ENCODE measurements at places on chromosomes 4 and X. TPM values are rescaled to one million over a fixed set of nuclear protein-coding genes. Genes with fewer than 3 reads are reported as not detected.

SMIM43 gene
- not detected for total RNA-seq

PIGA gene
- total RNA-seq, result 26.0 TPM

TMPRSS11F gene
- not detected for total RNA-seq

ADAM29 gene
- not detected for total RNA-seq

BDH2 gene
- 8.8 TPM for total RNA-seq

ZDHHC15 gene
- total RNA-seq, result not detected

GATA1 gene
- not detected for total RNA-seq

CNKSR2 gene
- 22.5 TPM for total RNA-seq

UGT2B10 gene
- total RNA-seq, result not detected

DNA sequence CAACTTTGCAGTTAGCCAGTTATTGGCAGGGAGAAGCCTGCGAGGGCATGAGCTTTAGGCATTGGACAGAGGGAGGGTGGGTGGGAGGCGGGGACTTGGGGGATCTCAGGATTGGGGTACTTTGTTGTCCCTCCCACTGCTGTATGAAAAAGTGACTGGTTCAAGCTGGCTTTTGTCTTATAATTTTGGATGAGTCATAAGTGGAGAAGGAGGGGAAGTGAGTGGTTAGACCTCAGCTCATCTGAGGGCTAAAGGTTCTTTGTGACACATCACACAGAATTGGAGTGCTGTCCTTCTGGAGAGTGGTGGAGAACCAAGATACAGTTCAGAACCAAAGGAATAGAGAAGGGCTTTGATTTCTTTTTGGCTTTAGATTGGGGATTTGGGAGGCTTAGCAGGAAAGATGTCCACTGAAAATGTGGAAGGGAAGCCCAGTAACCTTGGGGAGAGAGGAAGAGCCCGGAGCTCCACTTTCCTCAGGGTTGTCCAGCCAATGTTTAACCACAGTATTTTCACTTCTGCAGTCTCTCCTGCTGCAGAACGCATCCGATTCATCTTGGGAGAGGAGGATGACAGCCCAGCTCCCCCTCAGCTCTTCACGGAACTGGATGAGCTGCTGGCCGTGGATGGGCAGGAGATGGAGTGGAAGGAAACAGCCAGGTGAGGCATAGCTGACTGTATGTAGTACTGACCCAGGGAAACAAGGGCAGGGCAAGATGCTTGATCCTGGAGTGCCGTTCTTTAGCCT lies at the start of gene SLC4A4:
Gene SLC4A4 (plus strand): TSS at position 175 of the 748 bp plus-strand sequence.
- no peak for DNase-seq

DNA sequence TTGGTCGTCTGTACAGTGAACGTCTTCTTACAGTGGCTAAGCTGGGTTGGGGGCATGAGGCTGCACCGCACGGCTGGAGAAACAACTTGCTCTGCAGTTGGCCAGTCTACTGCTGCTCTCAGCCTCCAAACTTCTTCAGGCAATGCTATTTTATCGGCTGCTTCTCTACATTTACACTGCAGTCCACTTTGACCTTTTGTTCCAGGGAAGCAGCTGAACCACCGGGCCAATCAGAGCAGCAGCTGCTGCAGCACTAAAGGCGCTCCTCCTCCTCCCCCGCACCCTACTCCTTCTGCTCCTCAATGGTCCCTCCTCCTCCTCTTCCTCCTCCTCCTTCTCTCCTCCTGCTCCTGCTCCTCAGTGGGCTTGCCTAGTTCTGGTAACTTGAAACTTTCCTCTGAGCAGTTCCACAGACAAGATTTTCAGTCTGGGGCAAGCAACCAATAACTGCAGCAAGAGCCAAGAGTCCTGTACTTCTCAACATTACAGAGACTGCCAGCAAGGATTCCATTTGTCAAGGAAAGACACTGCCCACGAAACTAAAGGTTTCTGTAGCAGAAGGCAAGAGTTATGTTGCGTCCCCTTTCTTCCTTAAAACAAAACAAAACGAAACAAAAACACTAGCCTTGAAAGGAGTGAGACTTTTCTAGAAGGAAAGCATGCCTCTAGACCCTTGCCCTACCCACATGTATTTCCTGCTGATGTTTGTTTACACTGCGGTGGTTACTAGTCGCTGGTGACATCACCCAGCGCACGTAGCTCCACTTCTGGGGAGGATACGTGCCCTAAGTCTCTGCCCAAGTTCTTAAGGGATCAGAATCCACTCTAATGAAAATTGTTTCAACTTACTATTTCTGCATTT lies 125.7 kb upstream of the NAP1L5 start:
- DNase-seq, result peak; percentile 74

- DNase-seq, result no peak
Observed at GRCh38 chr4:53656421-53656981, 65.2 kb upstream of the LNX1 start.

GRCh38 chrX:28542791-28543190 lies 44.5 kb upstream of the IL1RAPL1 start:
- DNase-seq, result no peak

DNA sequence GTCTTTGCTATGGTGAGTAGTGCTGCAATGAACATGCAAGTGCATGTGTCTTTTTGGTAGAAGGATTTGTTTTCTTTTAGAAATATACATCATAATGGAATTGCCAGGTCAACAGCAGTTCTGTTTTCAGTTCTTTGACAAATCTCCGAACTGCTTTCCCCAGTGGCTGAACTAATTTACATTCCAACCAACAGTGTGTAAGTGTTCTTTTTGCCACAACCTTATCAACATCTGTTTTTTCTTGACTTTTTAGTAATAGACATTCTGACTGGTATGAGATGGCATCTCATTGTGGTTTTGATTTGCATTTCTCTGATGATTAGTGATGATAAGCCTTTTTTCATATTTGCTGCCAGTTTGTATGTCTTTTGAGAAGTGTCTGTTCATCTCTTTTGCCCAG lies 406.3 kb downstream of the DTHD1 start:
- DNase-seq, result no peak

- no peak for DNase-seq
Observed at GRCh38 chrX:28273736-28274135, 292.5 kb upstream of the DCAF8L1 start.

DNA sequence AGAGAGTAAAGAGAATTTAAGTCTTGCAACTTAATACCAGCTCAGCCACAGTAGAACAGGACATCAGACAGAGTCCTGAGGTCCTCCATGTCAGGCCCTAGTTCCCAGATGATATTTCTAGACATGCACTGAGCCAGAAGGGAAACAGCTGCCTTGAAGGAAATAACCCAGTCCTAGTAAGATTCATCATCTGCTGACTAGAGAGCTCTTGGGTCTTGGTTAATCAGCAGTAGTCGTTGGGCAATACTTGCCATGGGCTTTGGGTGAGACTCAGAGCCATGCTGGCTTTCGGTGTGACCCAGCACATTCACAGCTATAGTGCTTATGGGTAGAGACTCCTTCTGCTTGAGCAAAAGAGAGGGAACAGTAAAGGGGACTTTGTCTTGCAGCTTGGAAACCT lies 379.1 kb downstream of the AR start:
- no peak for DNase-seq

DNA sequence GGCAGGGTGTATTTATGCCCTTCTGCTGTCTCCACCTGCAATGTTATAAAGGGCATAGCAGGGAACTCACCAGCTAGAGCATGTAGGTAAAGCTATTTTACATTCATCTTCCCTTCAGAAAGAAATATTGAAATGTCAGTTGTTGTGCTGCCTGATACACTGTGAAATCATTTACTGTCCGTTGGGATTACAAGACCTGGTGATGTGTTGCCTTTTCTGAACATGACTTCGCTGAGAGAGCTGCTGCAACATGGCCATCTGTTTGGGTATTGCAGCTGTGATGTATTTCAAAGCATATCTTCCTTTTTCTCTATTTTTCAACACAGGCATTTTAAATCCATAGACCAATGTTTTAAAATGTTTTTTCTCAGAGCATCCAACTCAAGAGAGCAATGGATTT lies 644.1 kb upstream of the GNPDA2 start:
- DNase-seq, result no peak

DNA sequence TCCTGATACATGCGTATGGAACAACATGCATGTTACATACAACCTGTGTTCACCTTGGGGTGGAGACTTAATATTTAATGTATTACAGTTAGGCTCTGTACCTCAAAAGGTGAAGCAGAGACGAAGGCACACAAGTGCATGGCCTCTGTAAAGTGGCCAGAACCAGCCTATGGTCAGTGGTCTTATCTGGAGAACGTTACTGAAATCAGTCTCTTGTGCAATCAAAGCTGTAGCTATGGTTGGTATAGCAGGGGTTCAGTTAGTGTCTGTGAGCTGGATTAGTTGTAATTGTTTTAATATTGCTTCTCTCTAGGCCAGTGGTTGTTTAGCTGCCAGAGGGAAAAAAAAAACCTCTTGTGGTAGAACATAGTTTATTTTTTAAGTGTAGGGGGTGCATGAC lies 2.2 kb upstream of the TMEM33 start:
- no peak for DNase-seq

DNA sequence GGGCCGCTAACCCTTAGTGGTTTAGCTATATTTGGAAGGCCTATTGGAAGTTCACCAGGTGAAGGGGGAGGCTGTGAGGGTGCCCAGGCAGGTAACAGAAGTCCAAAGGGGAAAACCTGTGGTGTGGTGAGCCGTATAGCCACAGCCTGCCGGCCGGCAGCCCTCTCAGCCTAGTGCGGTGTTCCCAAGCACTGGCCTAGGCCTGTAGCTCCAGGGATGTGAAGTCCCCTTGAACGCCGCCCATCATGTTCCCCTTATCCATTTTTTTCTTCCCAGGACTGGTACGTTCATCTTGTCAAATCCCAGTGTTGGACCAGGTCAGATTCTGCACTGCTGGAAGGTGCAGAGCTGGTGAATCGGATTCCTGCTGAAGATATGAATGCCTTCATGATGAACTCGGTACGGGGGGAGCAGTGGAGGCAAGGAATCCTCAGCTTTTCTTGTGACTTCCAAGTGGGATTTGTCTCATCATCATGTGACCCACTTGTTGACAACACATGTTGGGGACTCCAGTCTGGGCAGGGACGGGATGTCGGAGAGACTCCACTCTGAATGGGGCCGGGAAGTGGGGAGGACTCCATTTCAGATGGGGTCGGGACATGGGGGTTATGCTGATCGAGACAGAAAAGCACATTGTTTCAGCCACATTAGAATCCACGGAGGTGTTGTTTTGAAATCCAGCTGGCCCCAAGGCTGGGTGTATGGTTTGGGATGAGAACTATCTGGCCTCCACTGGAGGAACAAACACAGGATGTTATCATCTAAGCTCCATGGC lies 39.2 kb upstream of the MSANTD1 start:
- DNase-seq, result no peak

DNA sequence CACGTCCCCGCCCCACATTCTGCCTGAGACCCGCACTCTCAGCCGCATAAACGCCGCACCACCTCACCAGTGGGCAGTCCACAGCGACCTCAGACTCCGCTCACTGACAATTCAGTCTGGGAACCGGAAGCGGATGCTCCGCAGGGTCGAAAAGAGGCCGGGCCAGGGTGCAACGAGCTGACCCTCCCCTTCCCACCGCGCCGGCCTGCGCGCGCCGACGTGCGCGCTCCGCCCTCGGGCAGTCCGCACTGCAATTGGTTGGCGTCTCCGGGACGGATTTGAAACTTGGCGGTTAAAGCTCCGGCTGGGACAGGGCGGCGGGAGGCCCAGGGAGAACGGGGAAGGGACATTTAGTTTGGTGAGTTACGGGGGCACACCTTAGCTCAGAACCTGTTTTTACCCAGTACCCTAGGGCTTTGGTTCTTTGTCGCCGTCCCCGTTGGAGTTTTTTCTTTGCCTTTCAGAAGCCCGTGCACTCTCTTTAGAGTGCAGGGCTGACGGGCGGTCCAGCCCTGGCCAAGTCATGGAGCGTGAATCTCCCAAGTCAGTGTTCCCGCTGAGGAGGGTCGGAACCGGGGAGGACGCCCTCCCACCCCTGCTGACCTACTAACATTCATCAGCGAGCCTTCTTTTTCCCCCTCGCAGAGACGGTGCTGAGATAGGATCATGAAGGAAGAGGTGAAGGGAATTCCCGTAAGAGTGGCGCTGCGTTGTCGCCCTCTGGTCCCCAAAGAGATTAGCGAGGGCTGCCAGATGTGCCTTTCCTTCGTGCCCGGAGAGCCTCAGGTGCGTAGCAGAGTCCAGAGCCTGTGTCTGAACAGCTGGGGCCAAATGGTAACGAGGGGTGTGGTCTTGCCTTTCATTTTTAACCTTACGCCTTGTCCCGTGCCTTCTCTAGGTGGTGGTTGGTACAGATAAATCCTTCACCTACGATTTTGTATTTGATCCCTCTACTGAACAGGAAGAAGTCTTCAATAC lies at the start of the genes KIF4A and PDZD11:
Gene KIF4A (plus strand): TSS at position 312 of the 978 bp plus-strand sequence. CDS start 355 bp downstream, at position 667.
Gene PDZD11 (minus strand): TSS at position 135 of the 978 bp plus-strand sequence. CDS start 586 bp downstream, outside the sequence.
- DNase-seq, result peak; percentile 75

GRCh38 chrX:73826996-73827395 lies 264.0 kb downstream of the CHIC1 start:
- no peak for DNase-seq

DNA sequence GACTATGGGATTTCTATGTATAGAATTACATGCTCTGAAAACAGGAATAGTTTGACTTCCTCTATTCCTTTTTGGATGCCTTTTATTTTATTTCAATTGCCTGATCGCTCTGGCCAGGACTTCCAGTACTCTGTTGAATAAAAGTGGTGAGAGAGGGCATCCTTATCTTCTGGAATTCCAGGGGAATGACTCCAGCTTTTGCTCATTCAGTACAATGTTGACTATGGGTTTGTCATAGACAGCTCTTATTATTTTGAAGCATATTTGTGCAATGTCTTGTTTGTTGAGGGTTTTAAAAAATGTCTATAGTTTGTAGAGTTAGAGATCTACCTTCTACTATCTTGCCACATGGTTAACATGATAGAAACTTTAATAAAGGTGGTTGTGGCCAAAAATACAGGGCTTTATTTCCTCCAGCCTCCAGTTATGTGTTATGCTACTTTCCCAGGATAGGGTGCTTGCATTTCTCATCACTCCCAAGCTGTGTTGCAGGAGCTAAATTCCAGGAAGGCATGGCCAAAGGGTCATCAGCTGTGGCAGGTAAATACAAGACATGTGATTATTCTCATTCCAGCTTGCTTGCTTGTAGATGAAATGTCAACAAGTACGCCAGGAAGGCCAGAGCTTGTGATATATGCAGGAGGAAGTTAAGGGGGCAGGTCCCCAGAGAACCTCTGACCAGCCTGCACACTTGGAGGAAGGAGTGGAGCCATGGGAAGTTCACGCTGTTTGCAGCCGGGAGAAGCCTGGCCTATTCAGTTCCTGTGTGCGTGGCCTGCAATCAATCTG lies 142.4 kb upstream of the CPXCR1 start:
- no peak for DNase-seq

DNA sequence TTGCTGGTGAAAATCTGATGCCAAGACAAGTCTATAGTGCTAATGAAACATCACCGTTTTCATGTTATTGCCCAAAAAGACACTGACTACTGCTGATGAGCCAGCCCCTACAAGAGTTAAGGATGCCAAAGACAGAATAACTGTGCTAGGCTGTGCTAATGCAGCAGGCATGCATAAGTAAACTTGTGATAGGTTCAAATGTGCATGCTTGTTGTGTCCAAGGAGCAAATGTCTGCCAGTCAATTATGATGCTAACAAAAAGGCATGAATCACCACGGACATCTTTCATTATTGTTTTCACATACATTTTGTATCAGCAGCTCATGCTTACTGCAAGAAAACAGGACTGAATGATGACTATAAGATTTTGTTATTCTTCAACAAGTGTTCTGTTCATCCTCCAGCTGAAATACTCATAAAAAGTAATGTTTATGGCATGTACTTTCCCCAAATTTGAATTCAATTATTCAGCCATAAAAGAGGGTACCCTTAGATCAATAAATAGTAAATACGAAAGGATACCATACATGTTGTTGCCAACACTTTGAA lies 306.9 kb upstream of the ARSJ start:
- DNase-seq, result no peak

Measured in B cell (primary cell).